ENCODE measurements at places on chromosomes 1 and 21. TPM values are rescaled to one million over a fixed set of nuclear protein-coding genes. Genes with fewer than 3 reads are reported as not detected.

- peak; percentile 88 for DNase-seq
These were observed 2.2 kb downstream of the JUN start for GRCh38 chr1:58781541-58782177.

GRCh38 chr1:8767006-8767405 is 50.4 kb downstream of the RERE start:
- DNase-seq, result no peak

- DNase-seq, result no peak
These were observed 173.2 kb downstream of the RRAGC start for GRCh38 chr1:38686167-38686926.

- DNase-seq, result no peak
These were observed 44.4 kb downstream of the DIPK1A start for GRCh38 chr1:92916899-92917298.

DNA sequence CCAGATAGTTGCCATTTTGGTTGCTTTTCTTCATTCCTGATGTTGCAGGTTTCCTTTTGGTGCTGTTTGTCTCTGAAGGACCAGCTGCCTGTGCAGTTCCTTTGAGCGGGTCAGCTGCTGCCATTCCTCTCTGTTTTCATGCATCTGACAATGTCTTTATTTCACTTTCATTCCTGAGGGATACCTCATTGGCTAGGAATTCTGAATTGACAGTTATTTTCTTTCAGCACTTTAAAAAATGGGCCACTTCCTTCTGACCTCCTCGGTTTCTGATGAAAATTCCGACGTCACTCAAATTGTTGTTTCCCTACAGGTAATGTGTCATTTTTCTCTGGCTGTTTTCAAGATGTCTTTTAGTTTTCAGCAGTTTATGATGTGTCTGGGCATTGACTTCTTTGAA is 24.8 kb downstream of the CCSAP start:
- no peak for DNase-seq

- DNase-seq, result no peak
These were observed 66.8 kb upstream of the JUN start for GRCh38 chr1:58850636-58851035.

DNA sequence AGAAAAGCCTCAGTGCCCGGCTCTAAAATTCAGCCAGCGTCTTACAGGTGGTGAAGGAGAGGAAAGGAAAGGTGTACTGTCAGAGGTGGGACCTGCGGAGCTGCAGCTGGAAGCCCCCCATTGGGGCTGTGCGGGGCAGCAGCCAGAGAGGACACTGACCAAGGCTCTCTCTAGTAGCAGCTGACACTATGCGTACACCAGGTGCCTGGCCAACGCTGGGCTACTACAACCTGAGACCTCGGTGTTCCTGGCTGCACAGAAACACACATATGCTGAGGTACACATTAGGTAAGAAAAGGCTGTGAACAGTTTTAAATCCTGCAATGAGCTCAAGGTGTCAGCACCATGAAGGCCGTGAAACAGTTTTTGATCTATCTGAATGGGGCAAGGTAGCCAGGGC is 55.5 kb upstream of the EDN2 start:
- DNase-seq, result no peak

- DNase-seq, result peak; percentile 66
These were observed 352 bp downstream of the KCNK1 start for GRCh38 chr1:233614173-233614742.

DNA sequence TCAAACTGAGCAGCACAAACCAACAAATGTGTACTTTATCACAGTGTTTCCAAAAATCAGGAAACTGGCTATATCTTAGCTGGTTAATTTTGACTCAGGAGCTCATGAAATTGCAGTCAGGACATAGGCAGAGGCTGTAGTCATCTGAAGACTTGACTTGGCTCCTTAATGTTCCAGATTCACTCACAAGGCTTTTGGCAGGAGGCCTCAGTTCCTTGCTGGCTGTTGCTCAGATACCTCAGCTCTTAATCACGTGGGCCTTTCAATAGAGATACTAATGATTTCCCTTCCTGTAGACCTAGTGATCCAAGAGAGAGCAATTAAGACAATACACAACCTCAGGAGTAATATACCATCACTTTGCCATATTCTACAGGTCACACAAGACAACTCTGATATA is 537.7 kb downstream of the BRINP3 start:
- DNase-seq, result peak; percentile 37

- peak; percentile 7 for DNase-seq
These were observed 73.1 kb upstream of the DYNLT5 start for GRCh38 chr1:66679140-66679539.

- no peak for DNase-seq
These were observed 52.7 kb upstream of the SERBP1 start for GRCh38 chr1:67482733-67483482.

GRCh38 chr1:3915551-3916121 is 15.6 kb upstream of the C1orf174 start:
- DNase-seq, result no peak

DNA sequence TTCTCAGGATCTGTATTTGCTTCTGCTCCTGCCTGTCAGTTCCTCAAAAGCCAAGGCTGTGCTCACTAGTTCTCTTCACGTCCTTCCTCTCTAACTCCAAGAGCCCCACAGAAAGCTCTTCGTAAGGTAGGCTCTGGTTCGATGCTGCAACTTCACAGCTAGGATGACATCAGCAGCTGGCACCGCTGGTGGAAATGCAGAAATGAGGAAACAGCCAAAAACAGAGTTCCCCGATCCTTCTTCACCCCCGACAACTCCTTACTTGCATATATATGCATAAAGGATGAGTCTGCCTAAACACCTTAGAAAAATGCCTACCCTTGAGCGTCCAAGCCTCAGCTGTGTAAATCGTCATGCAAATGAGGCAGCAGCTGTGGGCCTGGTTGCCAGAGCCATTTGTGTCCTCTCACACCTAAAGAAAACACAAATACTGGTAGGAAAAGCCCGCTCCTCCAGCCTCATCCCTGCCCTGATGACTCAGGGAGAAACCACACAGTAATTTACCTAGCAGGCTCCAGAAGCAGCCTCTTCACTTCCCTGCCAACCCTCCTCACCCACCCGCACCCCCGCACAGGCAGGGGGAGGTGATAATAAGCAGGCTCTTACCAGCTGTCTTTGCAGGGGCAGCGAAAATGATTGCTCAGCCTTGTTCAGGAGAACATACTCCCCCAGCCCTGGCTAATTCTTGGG is 28.2 kb downstream of the BATF3 start:
- peak; percentile 80 for DNase-seq

DNA sequence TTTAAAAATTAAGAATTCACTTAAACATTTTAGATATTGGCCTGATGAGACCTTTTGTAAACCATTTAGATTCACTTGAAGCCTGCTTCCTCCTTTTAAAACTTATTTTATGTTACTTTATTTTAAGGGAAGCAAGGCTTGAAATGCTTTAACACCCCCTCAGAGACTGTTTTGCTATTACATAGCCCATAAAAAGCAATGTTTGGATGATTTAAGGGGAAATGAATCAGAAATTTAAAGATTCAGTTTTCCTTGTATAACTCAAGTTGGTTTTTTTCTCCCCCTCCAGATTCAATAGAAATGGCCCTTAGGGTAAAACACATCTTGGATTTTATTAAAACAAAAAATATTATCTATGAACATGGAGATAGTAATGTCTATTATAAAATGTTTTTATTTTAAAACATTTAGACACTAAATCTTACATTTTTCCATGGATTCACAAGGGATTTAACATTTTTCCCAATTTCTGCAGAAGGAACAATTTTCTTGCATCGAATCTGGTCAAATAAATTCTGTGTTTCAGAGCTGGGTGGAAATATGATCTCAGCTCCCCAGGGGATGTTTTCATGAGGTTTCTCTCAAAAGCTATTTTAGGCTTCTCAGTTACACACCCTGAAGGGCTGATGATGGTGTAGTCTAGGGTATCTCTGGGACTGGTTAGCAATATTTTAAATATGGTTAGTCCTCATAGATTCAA is 69.3 kb upstream of the WARS2 start:
- DNase-seq, result peak; percentile 90

DNA sequence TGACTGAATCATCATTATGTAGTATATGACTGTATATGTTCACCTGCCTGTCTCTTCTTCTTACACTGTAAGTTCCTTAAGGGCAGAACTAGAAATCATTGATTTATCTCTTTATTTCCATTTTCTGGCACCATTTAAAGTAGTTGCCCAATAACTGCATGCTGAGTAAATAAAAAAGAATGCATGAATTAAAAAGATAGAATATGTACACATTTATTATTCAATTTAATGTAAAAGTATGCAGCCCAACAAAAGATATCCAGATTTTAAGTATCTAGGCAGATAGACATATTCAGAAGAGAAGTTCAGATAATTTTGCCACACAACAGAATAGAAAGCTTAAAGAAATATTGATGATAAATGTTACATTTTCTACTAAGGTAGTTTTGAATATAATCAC is 1244.6 kb upstream of the ADGRL4 start:
- no peak for DNase-seq

DNA sequence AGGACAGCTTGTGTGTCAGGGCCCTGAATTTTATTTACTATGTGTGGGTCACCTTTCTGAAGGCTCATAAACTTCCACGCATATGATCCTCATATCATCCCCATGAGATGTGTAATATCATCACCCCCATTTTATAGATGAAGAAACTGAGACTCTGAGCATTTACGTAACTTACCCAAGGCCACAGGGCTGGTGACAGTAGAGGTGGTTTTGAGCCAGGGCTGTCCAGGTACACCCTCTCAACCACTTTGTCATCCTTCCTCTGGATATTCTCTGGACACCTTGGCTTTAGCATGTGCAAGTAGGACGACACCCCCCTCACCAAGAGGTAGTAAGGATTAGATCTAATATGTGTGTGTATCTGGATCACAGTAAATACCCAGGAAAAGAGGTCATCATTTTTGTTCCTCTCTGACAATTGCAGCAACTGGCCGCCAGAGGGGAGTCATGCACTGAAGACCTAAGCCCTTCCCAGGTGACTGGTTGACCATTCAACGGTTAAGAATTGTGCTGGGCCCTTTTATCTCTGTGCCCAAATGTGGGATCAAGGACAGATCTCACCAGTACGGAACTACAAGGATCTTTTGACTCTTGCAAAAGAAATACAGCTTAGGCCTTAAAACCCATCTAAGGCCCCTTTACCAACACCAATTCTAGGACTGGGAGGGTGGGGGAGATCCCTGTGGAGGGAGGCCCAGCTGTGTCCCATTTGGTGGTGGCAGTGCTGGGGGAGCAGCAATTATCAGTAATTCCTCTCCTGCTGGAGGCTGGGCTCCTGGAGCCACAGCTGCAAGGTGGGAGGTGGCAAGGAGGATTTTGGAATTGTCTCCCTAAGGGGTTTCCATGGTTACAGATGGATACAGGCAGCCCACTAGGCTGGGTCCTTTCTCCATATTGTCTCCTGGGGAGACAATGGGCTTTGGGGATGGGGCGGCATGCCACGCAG is 13.7 kb upstream of the E2F2 start:
- peak; percentile 87 for DNase-seq

DNA sequence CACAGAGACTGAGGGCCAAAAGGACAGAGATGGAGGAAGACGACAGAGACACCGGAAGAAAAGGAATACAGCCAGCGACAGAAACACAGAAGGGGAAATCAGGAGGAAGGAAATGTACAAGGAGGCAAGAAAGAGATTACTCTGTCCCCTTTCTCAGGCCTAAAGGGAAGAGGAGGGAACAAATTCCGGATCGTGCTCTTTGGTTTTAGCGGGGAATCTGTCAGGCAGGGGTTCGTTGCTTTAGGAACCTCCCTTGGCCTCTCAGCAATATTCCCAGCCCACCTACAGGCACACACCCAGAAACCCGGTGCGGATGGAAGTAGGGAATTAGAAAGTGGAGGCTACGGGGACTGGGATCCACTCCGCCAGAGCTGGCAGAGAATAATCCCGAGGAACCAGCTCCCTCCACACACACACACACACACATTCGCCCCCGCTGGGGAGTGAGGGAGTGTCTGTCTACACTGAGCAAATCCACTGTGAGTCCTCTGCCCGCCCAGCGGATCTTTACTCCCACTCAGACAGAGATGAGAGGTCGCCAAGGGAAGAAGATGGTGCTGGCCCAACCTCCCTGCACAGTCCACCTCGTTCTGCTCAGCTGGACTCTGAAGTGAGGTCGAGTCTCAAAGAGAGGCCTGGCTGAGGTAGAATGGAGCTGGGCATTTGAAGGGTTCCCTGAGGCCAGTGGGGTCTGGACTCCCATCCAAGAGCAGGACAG is 5.7 kb downstream of the TAL1 start:
- no peak for DNase-seq

- DNase-seq, result no peak
These were observed 115.8 kb upstream of the SLC35F3 start for GRCh38 chr1:233788687-233789086.

Gene OR4F29
- not detected for polyA plus RNA-seq

Gene LCE1E
- polyA plus RNA-seq, result not detected

Gene FMO2
- polyA plus RNA-seq, result 0.49 TPM

Gene BARHL2
- not detected for polyA plus RNA-seq

Gene CKS1B
- polyA plus RNA-seq, result 84.9 TPM

Data from muscle of leg (tissue), 16 donors.